Caudate nucleus (tissue), 63 donors: ENCODE measurements at places on chromosomes 3 and 15.
A peak's percentile ranks its signal among the peaks of the same experiment; 100 is the strongest.

GRCh38 chr3:33057320-33058298 is 39.3 kb downstream of the GLB1 start:
- no peak for DNase-seq

DNA sequence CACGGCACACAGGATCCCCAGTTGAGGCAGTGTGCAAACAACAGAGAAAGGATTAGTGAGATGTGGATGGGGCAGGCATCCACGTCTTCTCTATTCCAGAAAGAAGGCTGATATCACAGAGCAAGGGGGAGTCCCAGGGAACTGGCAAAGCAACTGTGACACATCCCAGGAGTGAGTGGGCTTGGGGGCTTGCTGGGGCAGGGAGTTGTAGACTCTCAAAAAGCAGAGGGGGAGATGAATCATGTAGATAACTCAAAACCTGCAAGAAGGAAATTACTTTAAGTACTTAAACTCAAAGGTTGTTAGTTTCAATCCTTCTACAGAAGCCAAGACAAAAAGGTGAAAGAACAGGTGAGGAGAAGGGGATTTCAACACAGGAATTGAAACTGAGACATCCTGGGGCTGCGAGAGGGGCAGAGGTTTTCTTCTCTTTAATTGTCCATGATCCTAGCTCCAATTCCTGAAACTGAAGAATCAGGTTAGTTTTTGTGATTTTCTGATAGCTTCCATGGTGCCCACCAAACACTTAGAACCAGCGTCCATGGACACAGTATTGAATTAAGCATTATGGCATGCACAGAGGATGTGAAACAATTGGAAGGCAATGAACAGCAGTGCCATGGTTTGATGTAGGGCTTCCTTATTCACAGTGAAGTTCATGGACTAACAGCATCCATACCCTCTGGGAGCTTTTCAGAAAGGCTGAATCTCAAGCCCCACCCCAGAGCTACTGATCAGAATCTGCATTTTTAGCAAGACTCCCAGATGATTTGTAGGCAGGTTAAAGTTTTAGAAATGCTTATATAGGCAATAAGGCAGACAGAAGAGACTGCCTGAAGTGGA is 52.0 kb downstream of the CCR3 start:
- peak; percentile 16 for DNase-seq

GRCh38 chr3:179068779-179069530 is 2.7 kb downstream of the ZMAT3 start:
- peak; percentile 4 for DNase-seq

DNA sequence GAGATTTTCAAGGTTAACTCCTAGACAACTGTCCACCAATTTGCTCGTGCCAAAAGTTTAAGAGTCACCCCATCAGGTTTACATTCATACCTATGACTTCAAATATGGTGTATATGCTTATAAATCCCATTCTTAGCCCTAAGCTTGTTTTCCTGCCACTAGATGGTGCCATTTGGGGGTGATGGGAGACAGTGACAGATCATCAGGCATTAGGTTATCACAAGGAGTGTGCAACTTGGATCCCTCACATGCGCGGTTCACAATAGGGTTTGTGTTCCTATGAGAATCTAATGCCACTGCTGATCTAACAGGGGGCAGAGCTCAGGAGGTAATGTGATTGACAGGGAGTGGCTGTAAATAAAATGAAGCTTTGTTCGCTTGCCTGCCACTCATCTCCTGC is 182.7 kb downstream of the CNTN6 start:
- no peak for DNase-seq

DNA sequence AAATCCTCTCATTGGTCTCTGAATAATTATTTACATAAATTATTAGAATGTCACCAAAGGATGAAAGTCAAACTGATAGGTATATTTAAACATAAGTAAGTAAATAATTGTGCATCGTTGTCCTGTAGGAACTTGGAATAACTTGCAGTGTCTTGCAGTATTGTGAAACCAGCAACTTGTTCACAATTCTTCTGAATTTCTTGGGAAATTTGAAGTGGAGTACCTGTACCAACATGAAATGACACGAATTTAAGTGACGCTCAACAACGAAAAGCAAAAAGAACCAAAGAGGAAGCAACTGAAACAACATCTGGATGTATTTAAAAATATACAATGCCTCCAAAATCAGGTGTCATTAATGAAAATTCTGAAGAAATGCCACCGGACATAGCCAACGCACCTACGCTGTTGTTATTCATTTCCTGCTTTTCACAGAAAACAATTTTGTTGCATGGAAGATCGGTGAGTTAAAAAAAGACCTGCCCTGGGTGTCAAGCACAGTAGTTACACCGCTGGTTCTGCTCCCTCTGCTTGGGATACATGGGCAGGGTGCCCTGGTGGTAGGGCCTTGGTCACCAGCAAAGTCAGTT is 112.5 kb downstream of the RPLP1 start:
- DNase-seq, result no peak

GRCh38 chr15:88814393-88814792 is 11.2 kb downstream of the ACAN start:
- no peak for DNase-seq

DNA sequence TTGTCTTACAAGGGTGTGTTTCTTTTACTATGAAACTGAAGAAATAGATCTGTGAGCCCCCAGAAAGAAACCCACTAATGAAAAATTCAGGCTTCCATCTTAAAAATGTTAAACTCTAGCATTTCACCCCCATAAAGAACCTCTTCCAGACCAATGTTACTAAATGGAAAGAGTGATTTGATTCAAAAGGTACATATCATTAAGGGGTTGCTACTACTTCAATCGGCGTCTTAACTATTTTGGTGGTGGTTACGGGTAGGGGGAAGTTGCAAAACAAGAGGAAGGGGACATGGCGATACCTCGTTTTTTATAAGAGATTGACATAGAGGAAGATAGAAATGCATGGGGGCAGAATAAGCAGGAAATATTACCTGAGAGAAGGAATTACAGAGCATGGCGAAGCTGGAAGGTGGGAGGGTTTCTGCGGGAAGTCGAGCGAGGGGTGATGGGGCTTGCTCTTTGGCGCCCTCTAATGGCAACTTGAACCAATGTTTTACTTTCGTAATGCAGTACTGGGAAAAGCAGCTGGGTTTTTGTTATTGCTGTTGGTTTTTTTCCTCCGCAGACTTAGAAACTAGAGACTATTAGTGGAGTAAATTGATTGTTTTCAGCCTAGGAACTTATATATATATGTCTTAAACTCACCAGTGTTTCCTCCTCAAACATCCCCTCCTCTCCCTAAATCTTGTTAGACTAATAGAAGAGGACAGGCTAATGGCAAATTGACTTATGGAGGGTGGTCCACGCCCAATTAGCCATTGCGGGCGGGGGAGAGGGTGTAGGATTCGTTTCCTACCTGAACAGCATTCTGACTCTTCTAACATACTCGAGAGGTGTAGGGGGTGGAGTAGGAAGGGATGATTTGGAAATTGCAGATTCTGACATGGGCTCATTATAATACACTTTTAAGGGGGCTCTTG is 11.3 kb upstream of the SOX2 start:
- peak; percentile 75 for DNase-seq

DNA sequence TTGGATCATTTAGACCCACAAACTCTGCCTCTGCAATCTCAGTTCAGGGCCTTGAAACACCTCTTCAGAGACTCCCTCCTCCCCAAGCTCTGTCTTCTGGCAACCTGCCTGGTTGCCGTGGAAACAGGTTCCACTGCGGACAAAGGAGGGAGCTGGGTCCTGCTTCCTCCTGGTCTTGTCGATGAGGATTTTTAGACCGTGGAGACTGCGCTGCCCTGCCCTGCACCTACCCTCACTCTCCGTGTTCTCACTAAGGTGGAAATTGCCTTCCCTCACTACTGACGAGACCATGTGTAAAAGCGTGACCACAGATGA is at the start of gene RTP1:
Gene RTP1, plus strand, starts transcription at position 152 of the 315 bp plus-strand sequence. Its CDS starts 30 bp downstream, at position 182.
- no peak for DNase-seq
